ENCODE measurements at places on chromosomes 12 and 14. TPM values are rescaled to one million over a fixed set of nuclear protein-coding genes. Genes with fewer than 3 reads are reported as not detected.

GRCh38 chr12:56991319-56992246 is 14.8 kb downstream of the ZBTB39 start:
- DNase-seq = peak; percentile 65

- no peak for DNase-seq
Observed at GRCh38 chr12:77005611-77006098, 59.7 kb downstream of the E2F7 start.

COQ6 gene
- total RNA-seq = 31.4 TPM

DNA sequence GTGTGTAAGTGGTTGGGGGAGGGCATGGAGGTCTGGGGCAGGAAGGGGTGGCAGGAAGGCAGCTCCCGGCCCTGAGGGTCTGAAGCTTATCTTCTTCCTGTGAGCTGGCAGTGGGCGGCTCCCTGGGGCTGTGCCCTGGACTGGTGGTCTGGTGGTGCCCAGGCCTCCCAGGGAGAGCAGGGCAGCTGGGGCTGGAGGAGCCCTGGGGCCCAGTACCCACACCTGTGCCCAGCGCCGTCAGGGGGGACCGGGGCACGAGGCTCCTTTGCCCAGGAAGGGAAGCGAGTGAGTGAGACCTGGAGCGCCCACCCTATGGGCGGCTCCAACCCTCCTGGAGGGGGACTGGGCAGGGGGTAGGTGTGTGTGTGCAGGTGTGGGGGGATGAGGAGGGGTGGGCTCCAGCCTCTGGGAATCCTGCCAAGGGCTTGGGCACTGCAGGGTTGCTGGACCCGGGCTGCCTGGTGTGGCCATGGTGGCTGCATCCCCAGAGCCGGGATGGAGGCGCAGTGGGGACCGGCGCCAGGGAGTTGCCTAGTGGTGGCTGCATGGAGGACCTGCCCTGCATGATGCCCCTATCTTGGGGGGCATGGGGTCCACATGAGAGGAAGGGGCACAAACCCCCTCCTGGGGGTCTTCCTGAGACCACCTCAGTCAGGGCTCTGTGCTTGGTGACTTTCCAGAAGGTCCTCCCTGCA is 353.6 kb downstream of the TMEM121 start:
- peak; percentile 41 for DNase-seq

GRCh38 chr14:95097385-95097784 is 59.9 kb downstream of the DICER1 start:
- DNase-seq = no peak

OR6C68 gene
- not detected for total RNA-seq

DNA sequence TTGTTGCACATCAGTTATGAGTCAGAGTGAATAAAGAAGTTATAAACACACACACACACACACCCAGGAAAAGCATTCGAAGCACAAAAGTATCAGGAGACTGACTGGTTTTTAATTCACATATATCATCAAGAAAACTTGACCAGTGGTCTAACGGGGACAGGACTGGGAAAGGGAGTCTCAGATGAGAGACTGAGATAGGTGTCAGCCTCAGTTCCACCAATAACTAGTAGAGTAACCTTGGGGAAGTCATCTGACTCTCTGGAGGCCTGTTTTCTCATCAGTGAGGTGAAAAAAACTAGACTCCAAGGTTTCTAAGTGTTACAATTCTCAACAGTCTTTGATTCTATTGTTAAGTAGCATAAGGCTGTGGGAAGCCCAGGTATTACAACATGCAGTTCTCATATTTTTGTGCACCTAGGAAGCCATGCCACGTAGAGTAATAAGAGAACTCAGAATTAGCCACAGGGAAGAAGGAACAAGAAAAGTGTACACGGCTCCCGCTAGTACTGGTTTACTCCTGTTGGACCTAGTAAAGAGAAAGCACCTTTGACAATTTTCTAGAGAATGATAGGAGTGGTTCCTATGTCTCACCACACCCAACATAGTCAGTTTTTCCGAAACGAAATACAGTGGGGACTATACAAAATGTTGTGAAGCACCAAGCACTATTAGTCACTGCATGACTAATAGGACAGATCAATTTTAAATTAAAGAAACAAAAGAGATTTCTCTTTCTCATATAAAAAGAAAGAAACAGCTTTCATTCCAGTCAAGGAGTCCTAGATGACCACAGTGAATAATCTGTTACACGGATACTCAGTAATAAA is 5.0 kb downstream of the PPTC7 start:
- peak; percentile 39 for DNase-seq

ANKRD33 gene
- not detected for total RNA-seq

GRCh38 chr12:117533687-117534086 is 172.3 kb upstream of the NOS1 start:
- no peak for DNase-seq

GRCh38 chr14:87966816-87967215 is 26.2 kb downstream of the GALC start:
- DNase-seq = no peak

DNA sequence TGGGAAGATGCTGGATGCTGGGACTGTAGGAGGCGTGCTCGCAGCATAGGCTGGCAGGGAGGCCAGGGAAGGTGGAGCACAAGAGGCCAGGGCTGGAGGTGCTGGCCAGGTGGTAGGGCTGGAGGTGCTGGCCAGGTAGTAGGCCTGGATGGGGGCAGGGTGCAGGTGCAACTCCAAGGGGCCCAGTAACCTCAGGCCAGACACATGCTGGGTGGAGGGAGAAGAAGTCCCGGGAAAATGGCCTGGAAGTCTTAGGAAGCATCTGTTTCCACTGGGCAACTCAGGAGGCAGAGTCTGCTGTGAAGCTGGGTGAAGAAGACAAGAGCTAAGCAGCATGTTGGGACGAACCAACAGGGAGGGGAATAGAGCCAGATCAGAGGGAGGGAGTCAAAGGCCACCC is 665.2 kb downstream of the BCL11B start:
- no peak for DNase-seq

SAV1 gene
- total RNA-seq = 27.4 TPM

GRCh38 chr12:125280482-125281377 is 215.5 kb downstream of the AACS start:
- no peak for DNase-seq

DNA sequence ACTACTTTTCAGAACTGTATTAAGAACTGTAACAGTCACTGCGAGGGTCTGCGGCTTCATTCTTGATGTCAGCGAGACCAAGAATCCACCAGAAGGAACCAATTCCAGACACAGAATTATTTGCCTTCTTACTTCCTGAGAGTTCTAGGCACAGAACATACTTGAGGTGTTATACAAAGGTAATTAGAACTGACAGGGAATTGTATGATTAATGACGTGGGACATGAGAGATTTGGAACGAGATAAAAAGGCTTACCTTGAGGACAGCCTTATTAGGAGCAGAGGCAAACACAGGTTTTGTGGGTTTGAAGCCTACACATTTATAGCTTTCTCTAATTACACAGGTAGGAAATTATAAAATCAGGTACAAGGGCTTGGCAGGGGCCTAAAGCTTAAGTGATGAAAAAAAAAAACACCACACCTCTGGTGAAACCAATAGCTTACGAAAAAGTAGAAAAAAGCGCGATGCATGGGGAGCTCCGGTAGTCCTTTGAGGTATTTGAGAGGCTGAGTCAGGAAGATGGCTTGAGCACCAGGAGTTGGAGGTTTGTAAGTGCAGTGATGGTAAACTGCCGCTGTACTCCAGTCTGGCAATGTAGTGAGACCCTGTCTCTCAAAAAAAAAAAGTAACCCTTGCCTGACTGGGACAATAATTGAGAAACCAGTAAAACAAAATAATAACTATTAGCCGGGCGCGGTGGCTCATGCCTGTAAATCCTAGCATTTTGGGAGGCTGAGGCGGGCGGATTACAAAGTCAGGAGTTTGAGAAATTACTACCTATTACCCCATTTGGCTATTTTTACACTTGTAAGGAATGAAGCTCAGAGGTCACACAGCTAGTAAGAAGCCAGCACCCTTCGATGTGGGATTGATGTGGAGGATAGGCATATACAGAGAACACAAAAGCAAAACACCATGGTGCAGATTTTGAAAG is 795 bp upstream of the ACOT2 start:
- no peak for DNase-seq

- DNase-seq = no peak
Observed at GRCh38 chr12:127962303-127962702, 304.7 kb upstream of the TMEM132C start.

GRCh38 chr14:20556500-20557211 is 4.2 kb downstream of the RNASE9 start:
- no peak for DNase-seq

ZNF740 gene
- total RNA-seq = 56.8 TPM

- DNase-seq = no peak
Observed at GRCh38 chr14:100981809-100982208, 78.3 kb upstream of the RTL1 start.

- no peak for DNase-seq
Observed at GRCh38 chr14:74859757-74860552, 16.0 kb downstream of the PROX2 start.

DNA sequence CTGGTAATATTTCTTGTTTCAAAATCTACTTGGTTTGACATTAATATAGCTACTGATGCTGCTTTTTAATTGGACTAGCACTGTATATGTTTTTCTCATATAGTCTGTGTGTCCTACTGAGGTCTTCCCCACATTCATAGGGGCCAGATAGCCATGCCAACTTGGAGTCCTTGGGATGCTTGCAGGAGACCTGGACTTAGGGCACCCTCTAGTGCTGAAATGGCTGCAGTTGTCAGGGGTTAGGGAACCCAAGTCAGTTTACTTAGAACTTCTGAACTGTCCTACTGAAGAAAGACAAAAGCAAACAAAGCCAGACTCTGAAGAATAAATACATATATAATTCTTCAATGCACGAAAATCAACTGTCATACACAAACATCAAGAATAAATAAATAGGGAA is 279.9 kb upstream of the SYT1 start:
- DNase-seq = no peak

DNA sequence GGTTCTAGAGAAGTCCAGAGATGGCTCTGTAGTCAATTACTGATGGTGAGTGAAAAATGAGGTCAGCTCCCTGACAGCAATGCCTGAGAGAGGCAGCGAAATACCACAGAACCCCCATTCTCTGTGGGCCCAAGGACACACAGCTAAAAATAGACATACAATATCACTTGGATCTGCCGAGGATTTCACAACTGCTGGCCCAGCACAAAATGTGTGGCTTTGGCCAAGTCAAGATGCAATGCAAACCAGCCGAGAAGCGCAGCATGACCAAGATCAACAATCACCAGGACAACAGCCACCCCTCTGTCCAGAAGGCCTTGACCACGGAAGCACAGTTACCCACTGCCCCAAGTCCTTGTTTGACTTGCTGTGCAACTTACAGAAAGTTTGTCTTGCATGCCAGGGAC is 52.2 kb downstream of the CKAP4 start:
- peak; percentile 76 for DNase-seq

- DNase-seq = no peak
Observed at GRCh38 chr14:90828642-90829487, 12.6 kb upstream of the TTC7B start.

DNA sequence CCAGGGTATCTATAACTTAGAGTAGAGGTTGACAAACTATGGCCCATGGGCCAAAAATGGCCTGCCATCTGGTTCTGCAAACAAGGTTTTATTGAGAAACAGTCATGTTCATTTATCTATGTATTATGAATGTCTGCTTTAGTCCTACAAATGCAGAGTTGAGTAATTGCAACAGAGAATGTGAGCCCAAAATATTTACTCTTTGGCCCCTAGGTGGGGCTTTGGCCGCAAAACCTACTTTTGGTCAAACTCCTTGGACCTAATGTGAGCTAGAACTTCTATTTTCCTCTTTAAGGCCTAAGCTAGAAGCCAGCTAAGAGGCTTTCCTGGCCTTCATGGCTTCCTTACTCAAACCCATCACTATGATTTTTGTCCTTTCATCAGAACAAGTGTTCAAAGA is 379.1 kb downstream of the NELL2 start:
- no peak for DNase-seq

SERPINA1 gene
- total RNA-seq = 13.8 TPM

- no peak for DNase-seq
Observed at GRCh38 chr12:47835831-47836155, 16.1 kb upstream of the HDAC7 start.

DNA sequence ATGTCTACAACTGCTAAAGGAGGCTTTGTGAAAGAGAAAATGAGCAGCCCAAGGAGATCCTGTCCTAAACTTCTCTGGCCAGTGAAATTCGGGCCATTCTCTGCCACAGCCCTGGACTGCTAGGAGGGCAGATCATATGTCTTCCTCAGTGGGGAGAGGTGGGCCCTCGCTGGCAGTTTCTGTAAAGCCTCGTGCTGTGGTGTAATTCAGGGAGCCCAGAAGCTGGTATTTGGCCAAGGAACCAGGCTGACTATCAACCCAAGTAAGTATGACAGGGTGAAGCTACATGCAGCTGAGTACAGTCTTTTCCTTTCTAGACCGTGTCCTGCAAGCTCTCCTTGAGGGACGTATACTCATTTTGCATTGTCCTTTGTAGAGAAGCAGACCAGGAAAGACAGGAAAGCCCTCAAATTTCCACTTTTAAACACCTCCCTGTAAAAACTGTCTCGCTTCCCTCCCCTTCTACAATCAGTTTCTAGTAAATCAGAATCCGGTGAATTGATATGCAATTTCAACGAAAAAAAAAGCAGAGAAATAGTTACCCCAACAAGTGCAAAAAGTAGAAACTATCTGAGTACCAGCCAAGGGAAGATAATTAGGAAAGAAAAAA is 106.8 kb downstream of the DAD1 start:
- no peak for DNase-seq

DNA sequence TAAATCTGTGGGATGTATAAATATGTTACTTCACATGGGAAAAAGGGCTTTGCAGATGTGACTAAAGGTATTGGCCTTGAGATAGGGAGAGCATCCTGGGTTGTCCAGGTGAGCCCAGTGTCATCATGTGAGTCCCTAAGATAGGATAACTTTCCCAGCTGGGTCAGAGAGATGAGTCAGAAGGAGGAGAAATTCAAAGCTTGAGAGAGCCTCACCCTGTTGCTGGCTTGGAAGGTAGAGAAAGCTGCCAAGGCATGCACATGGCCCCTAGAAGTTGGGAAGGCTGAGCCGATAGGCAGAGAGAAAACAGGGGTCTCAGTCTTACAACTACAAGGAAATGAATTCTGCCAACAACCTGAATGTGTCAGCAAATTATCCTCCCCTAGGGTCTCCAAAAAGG is 213.0 kb downstream of the ADGRD1 start:
- no peak for DNase-seq

DNA sequence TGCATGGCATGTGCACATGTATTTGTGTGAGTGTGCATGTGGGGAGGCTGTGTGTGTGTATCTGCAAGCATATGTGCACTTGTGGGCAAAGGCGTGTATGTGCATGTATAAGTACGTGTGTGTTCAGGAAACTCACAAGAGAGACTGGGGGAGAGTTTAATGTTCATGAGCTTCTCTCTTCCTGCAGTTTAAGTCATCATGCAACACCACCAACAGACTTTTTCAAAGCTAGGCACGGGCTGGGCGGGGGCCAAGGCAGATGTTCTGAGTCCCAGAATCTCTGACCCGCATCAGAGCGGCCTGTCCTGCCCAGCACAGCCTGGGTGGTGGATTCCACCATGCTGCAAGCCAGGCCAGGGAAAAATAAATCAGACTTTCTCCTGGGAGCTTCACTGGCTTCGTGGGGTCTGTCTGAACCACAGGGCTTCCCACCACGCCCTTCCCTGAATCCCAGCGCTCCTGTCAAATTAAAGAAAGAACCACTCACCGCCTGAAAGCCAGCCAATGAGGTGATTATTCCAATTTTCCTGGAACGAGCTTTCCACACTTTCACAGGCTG is 75.7 kb downstream of the PITPNM2 start:
- no peak for DNase-seq

Data from ureter (tissue), 1 donor.